SIG-M5 (cell line): ENCODE measurements at places on chromosomes 12 and 14.

GRCh38 chr14:22884738-22885523 lies 1.9 kb downstream of the REM2 start:
- DNase-seq = no peak

DNA sequence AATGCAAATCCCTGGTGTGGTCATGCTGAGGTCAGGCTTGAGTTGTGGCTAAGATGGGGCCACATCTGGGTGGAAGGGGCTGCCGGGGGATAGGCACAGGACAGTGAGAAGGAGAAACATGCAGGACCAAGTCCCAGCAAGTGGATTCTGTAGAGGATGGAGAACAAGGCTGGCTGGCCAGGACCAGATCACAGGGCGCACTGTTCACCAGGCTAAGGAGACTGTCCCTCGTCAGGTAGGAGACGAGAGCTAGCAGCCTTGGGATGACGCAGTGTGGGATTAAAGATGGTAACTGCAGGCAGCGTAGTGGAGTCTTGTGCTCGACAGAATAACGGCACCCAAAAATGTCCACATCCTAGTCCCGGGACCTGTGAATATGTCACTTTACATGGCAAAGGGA lies 336.1 kb downstream of the BCL11B start:
- no peak for DNase-seq

DNA sequence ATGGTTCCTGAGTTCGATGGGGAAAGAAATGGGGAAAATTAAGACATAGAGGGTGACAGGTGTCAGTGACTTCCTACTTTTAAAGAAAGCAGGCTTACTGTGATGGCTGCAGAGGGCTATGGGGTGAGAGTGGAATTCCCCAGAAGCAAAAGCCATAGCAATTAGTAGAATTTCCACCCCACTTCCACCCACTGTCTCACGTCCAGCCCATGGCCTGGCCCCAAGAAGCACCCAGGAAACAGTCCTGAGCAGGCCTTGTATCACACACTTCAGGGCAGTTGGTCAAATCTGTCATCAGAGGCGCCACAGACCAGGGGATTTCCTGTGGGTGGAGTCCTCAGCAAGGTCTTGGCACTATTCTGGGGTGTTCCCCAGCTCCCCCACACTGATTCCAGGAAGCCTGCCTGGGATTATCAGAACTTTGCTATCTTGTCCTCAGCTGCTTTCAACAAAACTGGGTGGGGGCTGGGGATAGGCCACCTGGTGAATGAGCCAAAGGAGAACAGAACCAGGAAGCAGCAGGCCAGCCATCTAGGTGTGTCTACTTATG lies 120.1 kb upstream of the CCND2 start:
- no peak for DNase-seq

GRCh38 chr12:86723326-86723725 lies 467.1 kb upstream of the MGAT4C start:
- DNase-seq = no peak

DNA sequence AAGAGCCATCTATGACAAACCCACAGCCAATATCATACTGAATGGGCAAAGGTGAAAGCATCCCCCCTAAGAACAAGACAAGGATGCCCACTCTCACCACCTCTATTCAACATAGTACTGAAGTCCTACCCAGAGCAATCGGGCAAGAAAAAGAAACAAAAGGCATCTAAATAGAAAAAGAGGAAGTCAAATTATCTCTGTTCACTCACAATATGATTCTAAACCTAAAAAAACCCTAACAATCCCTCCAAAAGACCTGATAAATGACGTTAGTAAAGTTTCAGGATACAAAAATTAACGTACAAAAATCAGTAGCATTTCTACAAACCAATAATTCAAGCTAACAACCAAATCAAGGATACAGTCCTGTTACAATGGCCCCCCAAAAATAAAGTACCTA lies 26.9 kb downstream of the MDM1 start:
- DNase-seq = no peak

- no peak for DNase-seq
Observed at GRCh38 chr14:69612014-69612782, 802 bp downstream of the SUSD6 start.

DNA sequence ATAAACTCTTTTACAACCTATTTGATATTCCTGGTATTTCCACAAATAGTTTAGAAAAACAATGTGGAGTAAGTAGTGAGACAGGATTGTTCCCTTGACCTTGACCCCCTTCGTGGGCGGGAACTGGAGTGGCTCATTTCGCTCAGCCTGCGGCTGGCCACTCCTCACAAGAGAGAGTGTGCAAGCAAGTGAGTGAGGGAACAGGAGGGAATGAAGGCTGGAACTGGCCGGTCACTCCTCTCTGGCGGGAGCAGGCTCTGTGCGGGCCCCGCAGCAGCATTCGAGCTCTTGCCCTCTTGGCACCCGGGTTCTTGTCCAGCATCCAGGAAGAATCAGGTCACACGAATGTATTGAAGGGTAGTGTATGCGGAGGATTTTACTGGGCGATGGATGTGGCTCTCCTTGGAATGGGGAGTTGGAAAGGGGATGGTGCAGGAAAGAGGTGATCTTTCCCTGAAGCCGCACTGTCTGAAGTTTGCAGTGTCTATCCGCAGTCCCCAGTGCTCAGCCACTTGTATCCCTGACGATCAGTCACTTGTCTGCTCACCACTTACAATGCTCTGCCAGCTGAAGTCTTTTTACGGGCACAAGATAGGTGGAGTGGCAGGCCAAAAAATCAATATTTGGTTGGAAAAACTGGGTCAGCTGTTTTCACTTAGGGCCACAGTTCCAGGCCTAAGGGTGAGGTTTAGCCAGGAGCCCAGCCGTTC lies 28.0 kb upstream of the TXNRD1 start:
- DNase-seq = no peak
